ENCODE measurements at places on chromosomes 16 and 17. TPM values are rescaled to one million over a fixed set of nuclear protein-coding genes. Genes with fewer than 3 reads are reported as not detected.

DNA sequence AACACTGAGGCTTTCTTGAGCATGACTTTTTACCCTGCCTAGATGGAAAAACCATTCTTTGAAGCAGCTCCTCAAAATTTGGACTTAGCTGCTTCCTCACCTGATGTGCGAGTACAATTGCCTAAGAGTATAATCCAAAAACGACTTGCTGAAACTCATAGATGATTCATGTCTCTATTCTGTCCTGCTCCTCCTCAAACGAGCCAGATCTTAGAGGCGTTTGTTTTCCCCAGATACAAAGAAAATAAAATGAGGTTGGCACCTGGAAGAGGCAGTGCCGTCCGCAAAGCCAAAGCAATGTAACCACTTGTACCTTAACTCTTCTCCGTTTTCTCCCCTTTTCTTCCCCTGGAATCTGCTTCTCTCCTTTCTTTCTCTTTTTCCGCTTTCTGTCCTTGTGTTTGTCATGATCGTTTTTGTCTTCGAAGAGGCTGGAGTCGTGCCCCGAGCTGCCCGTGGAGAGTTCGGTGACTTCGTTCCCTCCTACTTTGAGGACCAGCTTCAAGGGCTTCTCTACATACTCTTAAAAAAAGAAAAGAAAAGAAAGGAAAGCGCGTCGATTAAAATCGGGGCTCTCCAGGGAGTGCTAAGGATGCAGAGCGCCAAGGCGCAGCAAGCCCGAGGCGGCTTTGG is 895 bp downstream of the BRD7 start:
- H3K27ac ChIP-seq: peak overlapping the region; percentile 55
- peaks cover 28% of the 10 kb centered on the region for H3K36me3 ChIP-seq
- H3K27me3 ChIP-seq: no peaks in the 10 kb centered on the region
- DNase-seq: no peak
- peaks cover 37% of the 10 kb centered on the region for H3K4me1 ChIP-seq

The LHX1 gene
- polyA plus RNA-seq: 0.05 TPM

GRCh38 chr17:13306310-13306962 is 288.6 kb upstream of the ELAC2 start:
- H3K27ac ChIP-seq: no peak overlapping the region
- no peaks in the 10 kb centered on the region for H3K36me3 ChIP-seq
- DNase-seq: peak; percentile 31
- no peak overlapping the region for H3K4me3 ChIP-seq

GRCh38 chr16:23704772-23705516 is 8.1 kb downstream of the ERN2 start:
- no peak for DNase-seq
- H3K4me1 ChIP-seq: no peaks in the 10 kb centered on the region
- no peak overlapping the region for H3K4me3 ChIP-seq
- H3K27me3 ChIP-seq: peaks cover 4% of the 10 kb centered on the region
- no peaks in the 10 kb centered on the region for H3K36me3 ChIP-seq
- no peak overlapping the region for H3K27ac ChIP-seq

GRCh38 chr17:7884581-7885366 is 3.8 kb upstream of the CHD3 start:
- H3K4me3 ChIP-seq: no peak overlapping the region
- no peaks in the 10 kb centered on the region for H3K27me3 ChIP-seq
- peaks cover 81% of the 10 kb centered on the region for H3K4me1 ChIP-seq

DNA sequence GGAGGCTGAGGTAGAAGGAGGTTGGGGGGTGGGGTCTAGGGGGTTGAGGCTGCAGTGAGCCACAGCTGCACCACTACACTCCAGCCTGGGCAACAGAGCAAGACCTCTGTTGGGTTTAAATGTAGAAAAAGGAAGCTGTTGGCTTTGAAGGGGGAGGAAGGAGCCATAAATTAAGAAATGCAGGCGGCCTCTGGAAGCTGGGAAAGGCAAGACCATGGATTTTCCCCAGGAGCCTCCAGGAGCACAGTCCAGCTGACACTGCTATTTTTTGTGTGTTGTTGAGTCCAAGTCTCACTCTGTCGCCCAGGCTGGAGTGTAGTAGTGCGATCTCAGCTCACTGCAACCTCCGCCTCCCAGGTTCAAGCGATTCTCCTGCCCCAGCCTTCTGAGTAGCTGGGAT is 15.9 kb downstream of the LITAF start:
- peaks cover 21% of the 10 kb centered on the region for H3K36me3 ChIP-seq
- no peak for DNase-seq
- no peaks in the 10 kb centered on the region for H3K27me3 ChIP-seq
- peaks cover 47% of the 10 kb centered on the region for H3K4me1 ChIP-seq

The EPX gene
- not detected for polyA plus RNA-seq

GRCh38 chr17:41456204-41456603 is 11.0 kb downstream of the KRT32 start:
- H3K27ac ChIP-seq: no peak overlapping the region
- no peak for DNase-seq
- no peaks in the 10 kb centered on the region for H3K4me1 ChIP-seq
- peaks cover 2% of the 10 kb centered on the region for H3K27me3 ChIP-seq

DNA sequence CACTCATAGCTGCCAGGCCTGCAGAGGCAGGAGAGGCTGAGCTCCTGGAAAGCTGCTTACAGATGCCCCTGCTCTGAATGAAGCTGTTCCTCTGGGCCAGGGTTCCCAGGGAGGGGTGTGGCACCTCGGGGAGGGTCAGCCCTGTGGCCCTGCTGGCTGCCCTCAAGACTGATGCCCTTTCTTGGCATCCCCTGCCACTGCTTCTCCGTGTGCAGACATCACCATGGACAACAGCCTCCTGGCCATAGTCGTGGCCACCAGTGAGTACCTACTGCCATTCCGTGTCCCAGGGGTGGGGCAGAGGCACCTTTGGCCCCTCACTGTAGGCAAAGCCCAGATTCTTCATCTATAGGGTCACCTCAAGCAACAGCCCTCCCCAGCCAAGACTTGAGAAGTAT is 8.9 kb downstream of the MRPL27 start:
- no peak for DNase-seq
- H3K36me3 ChIP-seq: peaks cover 46% of the 10 kb centered on the region
- H3K4me3 ChIP-seq: no peak overlapping the region
- H3K27ac ChIP-seq: no peak overlapping the region
- no peaks in the 10 kb centered on the region for H3K27me3 ChIP-seq
- H3K4me1 ChIP-seq: peaks cover 7% of the 10 kb centered on the region

The CCL23 gene
- not detected for polyA plus RNA-seq

GRCh38 chr16:75254359-75254837 is 3.0 kb upstream of the BCAR1 start:
- H3K27me3 ChIP-seq: no peaks in the 10 kb centered on the region
- no peak overlapping the region for H3K27ac ChIP-seq
- H3K4me3 ChIP-seq: no peak overlapping the region
- no peaks in the 10 kb centered on the region for H3K36me3 ChIP-seq
- DNase-seq: no peak
- H3K4me1 ChIP-seq: peaks cover 16% of the 10 kb centered on the region

The KRT40 gene
- not detected for polyA plus RNA-seq

- no peak within 1 kb of the TSS for H3K4me3 ChIP-seq
- DNase-seq: peak; percentile 25
- no peak within 1 kb of the TSS for H3K27ac ChIP-seq
- H3K4me1 ChIP-seq: peaks cover 22% of the 10 kb centered on the region
- peaks cover 8% of the 10 kb centered on the region for H3K36me3 ChIP-seq
- peaks cover 12% of the 10 kb centered on the region for H3K27me3 ChIP-seq
Observed at GRCh38 chr17:50129728-50130558, at the start of gene SAMD14. Gene SAMD14, minus strand, starts transcription at chr17:50130160. Its CDS starts 5,201 bp downstream, at chr17:50124959.

DNA sequence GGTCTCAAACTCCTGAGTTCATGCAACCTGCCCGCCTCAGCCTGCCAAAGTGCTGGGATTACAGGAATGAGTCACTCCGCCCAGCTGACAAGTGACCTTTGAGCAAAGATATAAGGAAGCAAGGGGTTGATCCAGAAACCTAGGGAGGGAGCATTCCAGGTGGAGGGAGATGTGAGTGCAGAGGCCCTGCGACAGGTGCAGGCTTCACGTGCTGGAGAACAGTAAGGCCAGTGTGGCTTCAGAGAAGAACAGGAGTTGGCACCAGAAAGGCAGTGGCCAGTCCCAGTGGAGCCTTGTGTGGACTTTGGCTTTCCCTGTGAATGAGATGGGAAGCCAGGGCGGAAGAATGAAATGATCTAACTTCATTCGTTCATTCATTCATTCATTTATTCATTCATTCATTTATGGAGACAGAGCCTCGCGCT is 73.6 kb upstream of the HAS3 start:
- DNase-seq: no peak
- H3K4me1 ChIP-seq: no peaks in the 10 kb centered on the region
- H3K4me3 ChIP-seq: no peak overlapping the region

- H3K4me3 ChIP-seq: no peak overlapping the region
- no peak overlapping the region for H3K27ac ChIP-seq
- peaks cover 4% of the 10 kb centered on the region for H3K27me3 ChIP-seq
Observed at GRCh38 chr17:64470625-64471024, 21.7 kb downstream of the MILR1 start.

The C17orf100 gene
- 5.6 TPM for polyA plus RNA-seq

The CD300LB gene
- not detected for polyA plus RNA-seq

GRCh38 chr17:75557852-75558665 is 29.5 kb upstream of the MYO15B start:
- no peak overlapping the region for H3K27ac ChIP-seq
- H3K36me3 ChIP-seq: peaks cover 2% of the 10 kb centered on the region

- no peaks in the 10 kb centered on the region for H3K36me3 ChIP-seq
- H3K4me3 ChIP-seq: no peak overlapping the region
- no peaks in the 10 kb centered on the region for H3K27me3 ChIP-seq
- H3K4me1 ChIP-seq: no peaks in the 10 kb centered on the region
- no peak for DNase-seq
- no peak overlapping the region for H3K27ac ChIP-seq
Observed at GRCh38 chr17:7107795-7108559, 6.6 kb downstream of the ASGR2 start.

The RPTOR gene
- polyA plus RNA-seq: 8.2 TPM
